Stimulated activated CD4-positive, alpha-beta T cell treated with anti-CD3 and anti-CD28 coated beads, Interleukin-15, amount 100 ng/mL, for 48 hours (primary cell): ENCODE measurements at places on chromosomes 12 and 14.

DNA sequence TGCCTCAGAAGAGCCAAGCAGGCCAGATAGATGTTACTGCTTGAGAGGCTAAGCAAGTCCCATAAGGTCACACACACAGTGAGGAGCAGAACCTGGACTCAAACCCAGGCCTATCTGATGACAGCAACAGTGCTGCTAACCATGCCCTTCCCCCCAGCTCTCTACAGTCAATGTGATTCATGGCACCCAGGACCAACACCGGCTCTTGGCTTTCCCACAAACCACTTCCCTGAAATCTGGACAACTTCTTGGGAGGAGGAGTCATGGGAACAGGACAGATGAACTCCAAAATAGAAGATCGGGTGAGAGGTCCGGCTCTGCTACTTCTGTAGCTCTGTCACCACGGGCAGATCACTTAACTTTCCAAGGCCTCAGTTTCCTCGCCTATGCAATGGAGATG lies 716 bp upstream of the PTGDR start:
- no peak for DNase-seq

DNA sequence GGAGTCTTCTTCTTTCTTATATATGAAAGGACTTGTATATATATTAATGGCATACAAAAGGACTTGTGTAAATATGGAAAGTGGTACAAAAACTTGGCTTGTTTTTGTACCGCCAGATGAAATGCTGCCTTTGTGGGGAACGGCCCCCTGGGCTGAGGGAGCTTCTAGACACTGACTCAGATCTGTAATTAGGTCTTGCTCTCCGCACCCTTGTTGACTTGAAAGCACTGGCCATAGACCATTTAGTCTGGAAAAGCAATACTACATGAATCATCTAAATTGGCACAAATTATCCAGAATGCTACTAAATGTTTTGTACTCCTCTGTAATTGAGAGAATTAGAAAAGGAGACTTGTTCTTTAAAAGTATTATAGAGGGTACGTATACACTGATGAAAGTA lies 399.9 kb upstream of the RGS6 start:
- no peak for DNase-seq

DNA sequence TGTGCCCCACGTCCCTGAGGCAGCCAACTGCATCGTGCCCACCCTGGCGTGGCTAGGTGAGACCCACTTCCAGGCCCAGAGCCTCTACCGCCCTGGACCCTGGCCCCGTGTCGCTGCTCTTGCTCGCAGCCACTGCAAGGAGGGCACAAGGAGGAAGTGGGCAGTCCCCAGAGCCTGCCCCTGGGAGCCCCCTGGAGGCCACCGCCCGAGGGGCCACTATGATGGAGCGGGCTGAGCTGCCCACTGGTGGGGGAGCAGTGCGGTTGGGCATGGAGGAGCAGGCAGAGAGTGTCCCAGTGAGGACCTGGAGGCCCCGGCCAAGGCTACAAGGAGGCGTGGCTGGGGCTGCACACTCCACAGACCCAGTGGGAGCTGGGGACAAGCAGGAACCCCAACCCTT lies 323.6 kb downstream of the PCNX1 start:
- no peak for DNase-seq

GRCh38 chr12:97404543-97404942 lies 58.1 kb upstream of the RMST start:
- no peak for DNase-seq

DNA sequence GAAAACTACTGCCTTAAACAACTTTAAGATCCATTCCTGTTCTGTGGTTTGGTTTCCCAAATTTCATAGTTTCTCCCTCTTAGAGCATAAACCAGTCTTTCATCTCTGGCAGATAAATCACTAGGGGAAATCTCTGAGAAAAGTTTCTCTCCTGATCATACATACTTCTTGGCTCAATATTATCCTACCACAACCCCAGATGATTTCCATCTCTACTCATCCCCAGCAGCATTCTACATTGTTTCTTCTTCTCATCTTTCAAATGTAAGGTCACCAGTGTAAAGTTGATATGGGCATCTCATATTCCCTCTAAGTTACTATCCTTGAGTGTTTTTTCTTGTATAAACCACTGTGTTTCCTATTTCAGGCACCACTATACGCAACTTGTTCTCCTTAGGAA lies 45.9 kb upstream of the PLEKHG7 start:
- no peak for DNase-seq

GRCh38 chr12:24945039-24945438 lies 3.9 kb downstream of the BCAT1 start:
- DNase-seq = no peak

DNA sequence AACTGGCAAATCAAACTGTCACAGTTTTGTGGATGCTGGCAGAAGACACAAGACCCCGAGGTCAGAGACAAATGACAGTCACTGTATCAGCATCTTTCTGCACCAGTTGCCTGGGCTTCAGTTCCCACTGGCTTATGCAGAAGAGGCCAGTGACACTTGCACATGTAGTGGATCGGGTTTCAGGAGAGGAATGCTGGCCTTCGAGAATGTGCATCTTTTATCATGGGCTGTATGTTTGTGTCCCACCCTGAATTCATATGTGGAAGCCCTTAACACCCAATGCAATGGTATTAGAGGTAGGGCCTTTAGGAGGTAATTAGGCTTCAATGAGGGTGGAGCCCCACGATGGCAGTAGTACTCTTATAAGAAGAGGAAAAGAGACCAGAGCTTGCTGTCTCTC lies 150.9 kb downstream of the SLC15A4 start:
- DNase-seq = no peak

DNA sequence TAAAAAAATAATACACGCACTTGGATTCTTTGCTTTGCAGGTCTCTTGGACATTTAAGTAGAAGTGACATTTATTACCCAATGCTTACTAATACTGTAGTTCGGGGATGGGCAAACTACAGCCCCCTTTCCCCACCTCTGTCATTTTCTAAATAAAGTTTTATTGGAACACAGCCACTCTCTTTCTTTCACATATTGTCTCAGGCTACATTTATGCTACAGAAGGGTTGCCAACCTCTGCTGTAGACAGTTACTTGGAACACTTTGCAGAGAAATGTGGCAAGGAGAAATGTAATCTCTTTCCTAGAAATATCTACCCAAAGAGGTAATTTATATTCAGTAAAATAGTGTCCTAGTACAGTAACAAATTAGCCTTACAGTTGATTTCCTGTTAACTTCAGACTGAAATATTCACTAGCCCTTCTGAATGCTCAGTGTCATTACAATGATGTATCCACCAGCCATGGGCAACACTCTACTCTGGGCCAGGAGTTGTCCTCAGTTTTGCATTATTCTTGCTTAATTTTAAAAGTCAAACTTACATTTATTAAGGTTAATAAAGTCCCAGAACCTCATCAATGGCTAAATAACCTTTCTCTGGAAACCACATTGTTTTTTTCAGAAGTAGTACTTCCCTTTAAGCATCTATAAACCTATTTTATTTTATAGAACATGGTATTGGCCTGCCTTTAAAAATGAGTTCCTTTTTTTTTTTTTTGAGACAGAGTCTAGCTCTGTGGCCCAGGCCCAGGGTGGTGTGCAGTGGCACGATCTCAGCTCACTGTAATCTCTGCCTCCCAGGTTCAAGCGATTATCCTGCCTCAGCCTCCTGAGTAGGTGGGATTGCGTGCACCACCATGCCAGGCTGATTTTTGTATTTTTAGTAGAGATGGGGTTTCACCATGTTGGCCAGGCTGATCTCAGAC lies 269.6 kb upstream of the AMIGO2 start:
- no peak for DNase-seq

- no peak for DNase-seq
Measured at GRCh38 chr12:54448344-54448743, 25.1 kb downstream of the GTSF1 start.

- DNase-seq = no peak
Measured at GRCh38 chr14:104396682-104397470, 182.7 kb upstream of the C14orf180 start.

- DNase-seq = no peak
Measured at GRCh38 chr12:89959179-89959578, 250.5 kb upstream of the ATP2B1 start.

DNA sequence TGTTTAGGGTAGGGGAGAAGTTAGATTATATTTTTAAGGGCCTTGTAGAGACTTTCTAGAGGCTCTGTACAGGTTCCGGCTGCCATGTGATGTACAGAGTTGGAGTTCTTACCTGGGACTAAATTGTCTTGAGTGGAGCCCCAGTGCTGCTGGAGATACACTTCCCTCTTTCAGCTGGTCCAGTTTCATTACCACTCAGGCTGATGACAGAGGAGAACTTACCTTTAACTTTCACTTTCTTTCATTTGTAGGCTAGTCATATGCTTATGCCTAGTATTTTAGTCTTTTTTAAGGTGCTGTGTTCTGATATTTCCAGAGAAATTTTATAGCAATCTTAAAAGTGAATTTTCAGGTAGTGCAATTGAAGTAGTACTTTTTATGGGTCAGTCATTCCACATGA lies 117.3 kb downstream of the ERC1 start:
- no peak for DNase-seq

DNA sequence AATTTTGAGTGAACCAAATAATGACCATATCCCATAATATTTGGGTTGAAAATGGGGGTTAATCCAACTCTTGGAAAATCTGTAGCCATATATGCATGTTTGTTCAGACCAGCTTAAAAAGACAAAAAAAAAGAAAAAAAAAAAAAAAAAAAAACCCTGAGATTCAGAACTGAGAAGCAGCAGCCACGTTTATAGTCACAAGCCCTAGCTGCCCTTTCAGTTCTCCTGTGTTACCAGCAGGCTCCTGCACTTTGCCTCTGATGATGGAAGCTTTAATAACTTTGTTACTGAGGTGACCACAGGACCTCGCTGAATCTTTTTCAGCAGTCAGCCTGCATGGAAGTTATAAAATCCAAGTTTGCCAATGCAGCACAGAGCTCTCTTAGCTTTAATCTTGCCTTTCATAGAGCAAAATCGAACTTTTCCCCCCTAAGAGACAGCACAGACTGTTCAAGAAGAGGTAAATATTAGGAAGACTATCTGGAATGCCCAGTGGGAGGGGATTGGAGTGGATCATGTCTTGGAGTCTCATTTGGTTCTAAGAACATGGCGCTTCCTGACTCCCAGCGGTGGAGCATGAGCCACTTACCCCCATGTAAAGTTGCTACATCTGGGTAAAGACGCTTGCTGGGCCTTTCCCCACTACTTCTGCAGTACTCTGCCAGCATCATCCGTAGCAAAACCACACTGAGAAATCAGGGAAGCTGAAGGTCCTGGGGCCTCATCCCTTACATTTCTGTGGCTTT lies 20.6 kb downstream of the GNG2 start:
- DNase-seq = no peak

- DNase-seq = no peak
Measured at GRCh38 chr12:120690083-120690450, 3.1 kb downstream of the MLEC start.

DNA sequence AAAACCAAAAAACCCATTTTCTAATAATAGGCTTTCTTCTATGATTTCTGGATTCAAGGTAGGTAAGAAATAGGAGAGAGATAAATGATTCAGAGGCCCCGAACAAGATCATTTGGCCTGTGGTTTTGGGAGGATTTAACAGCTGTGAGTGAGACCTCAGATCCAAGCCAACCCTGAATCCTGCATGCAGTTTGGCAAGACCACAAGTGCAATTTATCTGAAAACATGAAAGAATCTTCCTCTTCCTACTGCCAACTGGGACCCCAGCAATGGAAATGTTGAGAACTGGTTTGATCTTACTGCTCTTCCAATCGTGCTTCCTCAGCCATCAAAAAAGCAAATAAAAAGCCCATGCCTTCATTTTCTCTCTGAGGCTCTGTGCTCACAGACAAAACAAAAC lies 519.7 kb upstream of the TBX3 start:
- DNase-seq = no peak

- no peak for DNase-seq
Measured at GRCh38 chr14:99573436-99574098, 30.4 kb downstream of the CCDC85C start.

- DNase-seq = no peak
Measured at GRCh38 chr14:55151601-55152000, 22.5 kb downstream of the LGALS3 start.

- no peak for DNase-seq
Measured at GRCh38 chr14:105195522-105196264, 14.6 kb upstream of the NUDT14 start.

DNA sequence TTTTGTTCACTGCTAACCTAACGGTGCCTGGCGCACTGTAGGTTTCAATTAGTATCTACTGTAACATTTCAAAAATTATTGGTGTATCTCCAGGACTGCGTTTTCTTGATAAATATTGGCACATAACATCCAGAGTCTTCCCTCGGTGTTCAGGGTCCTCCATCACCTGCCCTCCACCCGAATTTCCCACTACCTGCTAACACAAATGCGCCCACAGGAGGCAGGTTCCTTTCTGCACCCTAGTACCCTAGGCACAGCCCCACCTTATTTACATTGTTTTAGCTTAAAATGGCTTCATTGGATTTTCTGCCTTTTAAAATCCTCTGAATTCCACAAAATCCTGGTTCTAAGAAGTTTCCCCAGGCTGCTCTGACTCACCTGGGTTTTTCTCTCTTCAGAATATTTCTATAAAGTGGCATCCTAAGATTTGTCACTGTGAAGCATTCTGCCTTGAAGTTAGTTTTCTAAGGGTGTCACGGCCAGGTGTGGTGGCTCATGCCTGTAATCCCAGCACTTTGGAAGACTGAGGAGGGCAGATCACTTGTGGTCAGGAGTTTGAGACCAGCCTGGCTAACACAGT lies 38.6 kb downstream of the CPM start:
- no peak for DNase-seq

DNA sequence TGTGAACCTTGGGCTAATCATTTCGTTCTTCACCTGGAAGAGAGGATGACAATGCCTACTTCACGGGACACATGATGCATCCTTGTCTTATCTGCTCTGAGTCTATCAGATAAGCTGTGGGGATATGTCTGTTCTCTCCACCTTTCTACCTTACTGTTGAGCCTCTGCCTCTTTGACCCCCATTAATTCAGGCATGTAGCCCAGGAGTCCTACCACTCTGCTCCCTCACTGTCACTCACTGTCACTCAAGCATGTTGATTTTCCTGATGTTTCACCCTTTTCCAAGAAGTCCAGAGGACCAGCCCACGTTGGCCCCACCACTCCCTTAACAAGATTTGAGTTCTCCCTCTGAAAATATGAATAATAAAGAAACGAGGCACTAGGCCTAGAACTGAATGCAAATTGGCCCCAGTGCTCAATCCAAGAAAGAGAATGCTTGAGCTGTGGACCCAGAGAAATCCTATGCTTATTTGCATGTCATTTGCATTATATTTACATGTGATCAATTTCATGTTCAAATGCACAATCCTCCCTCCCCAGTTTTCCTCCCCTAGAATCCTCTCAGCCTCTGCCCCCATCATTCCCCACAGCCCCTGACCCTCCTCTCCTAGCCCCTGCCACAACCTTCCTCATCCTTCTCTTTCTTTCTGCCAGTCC lies 6.4 kb upstream of the SMUG1 start:
- DNase-seq = no peak

DNA sequence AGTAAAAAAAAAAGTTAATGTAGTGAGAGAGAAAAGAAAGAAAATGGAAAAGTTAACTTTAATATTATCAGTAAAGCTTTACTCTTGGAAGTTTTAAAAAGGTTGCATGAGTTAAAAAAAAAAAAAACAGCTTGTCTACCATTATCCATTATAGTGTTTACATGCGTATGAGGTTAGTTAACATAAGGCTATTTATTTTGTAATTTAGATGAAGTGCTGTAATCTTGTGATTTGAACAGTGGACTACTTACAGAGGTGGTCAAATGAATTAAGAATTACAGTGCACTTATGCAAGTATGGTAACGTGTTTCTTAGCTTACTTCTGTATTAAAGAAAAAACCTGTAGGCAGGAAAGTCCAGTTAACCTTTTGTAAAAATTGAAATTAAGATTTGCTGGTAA lies 30.7 kb downstream of the WASHC4 start:
- no peak for DNase-seq
